Activated CD8-positive, alpha-beta memory T cell treated with anti-CD3 and anti-CD28 coated beads for 48 hours (primary cell): ENCODE measurements at places on chromosomes 16 and 17.

GRCh38 chr16:50681021-50681885 lies at the start of gene SNX20:
TSS of gene SNX20 (minus strand) at chr16:50681312. CDS start at chr16:50677526, 3,786 bp downstream.
- DNase-seq: no peak

GRCh38 chr16:17504050-17504449 lies 33.3 kb upstream of the XYLT1 start:
- no peak for DNase-seq

DNA sequence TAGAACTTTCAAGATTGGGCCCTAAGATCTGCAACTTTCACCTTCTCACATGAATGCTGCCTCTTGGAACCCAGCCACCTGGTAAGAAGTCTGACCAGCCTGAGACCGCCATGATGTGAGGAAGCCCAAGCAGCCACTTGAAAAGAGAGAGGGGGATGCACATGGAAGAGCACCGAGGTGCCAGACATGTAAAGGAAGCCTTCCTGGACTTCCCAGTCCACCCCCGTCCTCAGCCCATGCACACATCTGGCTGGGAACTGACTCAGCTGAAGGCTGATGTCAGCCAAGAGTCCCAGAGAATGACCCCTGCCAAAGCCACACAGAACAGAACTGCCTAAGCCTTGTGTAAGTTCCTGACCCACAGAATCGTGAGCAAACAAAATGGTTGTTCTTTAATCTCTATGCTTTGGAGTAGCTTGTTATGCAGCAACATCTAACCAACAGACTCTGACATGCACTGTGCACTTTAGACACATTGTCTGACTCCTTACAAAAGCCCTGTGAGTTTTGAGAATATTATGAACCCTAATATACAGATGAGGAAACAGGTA lies 86.7 kb downstream of the RMI2 start:
- DNase-seq: no peak

DNA sequence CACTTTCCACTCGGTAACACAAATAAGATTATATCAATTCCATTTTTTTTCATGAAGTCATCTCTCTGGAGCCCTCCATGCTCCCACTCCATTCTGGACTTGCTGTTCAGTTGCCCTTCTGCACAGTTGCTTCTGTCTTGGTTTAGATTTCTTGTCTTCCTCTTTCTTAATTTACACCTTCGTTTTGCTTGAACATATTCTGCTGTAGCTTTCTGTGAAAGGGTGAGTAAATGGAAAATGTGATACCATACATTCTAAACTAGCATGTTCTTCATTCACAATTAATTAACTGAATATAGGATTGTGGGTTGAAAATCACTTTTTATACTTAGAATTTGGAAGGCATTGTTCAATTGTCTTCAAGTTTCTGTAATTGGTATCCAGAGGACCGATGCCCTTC lies 69.6 kb downstream of the VMP1 start:
- DNase-seq: no peak

DNA sequence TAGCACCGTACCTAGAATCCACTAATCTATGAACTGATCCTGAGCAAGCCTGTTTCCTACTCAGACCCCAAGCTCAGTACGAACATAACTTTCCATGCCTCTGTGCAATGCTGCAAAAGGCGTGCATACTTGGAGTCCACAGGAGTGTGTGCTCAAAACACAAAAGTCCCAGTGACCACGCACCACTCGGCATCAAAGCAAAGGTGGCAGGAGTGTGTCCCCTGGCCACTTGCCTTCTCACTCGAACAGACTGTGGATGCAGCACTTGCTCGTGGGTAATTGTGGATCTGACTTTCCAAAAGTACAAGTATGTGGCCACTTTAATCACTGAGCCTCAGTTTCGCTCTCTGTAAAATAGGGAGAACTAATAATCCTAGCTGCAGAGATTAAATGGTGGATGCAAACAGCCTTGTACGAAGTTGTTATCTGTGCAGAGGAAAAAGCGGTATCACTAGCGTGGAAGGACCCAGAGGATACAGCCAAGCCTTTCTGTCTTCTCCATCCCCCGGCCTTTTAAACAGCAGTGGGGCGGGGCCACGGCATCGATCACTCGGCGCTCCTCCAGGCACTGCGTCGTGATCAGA lies 311 bp upstream of the KDM8 start:
- no peak for DNase-seq

DNA sequence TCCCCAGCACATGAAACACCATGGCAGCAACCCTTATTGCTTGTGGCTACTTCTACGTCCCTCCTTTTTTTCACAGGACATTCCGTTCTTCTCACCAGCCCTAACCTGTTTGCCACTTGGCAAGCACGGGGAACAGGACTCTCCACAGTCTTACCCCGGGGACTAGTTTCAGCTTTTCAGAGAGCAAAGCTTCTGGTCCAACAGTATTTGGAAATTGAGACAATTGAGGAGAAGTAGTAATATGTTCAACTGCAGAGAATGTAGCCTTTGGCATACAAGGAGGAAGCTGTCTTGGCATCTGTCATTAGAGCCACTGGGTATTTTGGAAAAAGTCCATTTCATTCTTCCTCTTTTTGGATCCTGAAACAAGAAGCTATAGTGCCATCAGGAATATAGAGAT lies 65.7 kb downstream of the MAP2K6 start:
- no peak for DNase-seq

- DNase-seq: no peak
Measured at GRCh38 chr16:77540646-77541045, 105.8 kb upstream of the ADAMTS18 start.

DNA sequence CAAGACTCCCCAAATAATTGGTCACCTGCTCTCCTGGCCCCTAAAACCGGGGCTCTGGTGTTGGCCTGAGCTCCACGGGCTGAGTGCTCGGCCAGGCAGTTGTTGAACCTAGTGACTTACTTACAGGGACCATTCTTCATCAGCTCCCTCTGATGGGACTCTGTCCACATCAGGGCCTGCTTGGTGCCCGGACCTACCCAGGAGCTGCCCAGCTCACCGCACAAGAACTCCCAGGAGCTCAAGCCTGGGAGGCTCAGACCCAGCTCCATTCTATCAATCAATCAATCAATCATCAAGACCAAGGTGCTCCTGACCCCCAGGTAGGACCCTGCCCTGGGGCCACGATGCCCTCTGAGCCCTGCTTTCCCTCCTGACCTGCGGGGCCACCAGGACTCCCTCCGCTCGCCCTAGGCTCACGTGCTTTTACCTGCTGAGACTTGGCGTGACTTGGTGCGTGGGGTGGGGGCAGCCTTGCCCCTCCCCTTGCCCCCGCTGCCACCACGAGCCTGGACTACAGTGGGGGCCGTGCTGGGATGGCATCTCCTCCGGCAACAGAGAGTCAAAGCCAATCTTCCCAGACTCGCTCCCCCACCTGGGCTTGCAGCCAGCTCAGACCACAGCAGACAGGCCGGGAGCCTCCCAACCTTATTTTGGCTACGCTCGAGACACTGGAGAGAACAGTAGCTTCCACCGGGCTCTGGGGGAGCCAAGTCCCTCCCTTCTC lies 15.7 kb downstream of the IL34 start:
- DNase-seq: no peak
